Astrocyte (in vitro differentiated cells and primary cell): ENCODE measurements at places on chromosomes 1 and 21. TPM values are rescaled to one million over a fixed set of nuclear protein-coding genes. Genes with fewer than 3 reads are reported as not detected.

The TNNT2 gene
- total RNA-seq, result 2.2 and 6.1 TPM in 2 replicates

DNA sequence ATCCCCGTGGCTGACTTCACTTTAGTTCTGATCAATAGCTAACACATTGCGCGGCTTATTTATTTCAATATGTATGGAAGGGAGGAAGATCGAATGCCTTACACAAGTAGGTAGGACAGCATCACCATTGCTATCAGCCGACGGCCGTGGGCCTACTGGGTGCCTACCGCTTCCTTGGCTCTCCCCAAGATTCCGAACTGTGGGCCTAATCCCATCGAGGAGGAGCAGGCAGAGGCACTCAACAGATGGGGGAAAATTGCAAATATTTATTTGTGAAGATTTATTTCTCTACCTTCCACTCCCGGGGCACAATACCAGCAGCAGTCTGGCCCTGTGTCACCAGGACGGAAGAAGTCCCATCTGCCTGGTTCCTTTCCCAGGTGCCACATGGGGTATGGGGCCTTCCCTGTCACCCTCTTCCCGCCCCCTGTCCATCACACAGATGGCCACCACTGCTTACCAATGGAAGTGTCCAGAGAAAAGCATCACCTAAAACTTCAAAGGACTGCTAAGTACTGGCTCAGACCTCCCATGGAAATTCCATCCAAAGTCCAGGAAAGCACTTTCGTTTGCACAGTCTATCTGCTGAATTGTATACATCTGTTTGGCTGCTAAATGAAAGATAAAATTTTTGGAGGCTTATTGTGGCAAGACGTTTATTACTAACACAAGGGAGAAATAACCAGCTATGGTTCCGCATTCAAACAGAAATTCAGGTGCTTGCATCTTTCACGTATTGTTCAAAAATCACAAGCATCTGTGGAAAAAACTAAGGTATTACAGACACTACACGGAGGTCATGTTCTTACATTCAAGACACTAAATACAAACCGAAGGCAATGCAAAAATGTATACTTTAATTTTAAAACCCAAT, 11.8 kb downstream of the AGT start:
- DNase-seq, result no peak

- no peak for DNase-seq
Observed at GRCh38 chr1:56824271-56824670, 5.1 kb upstream of the FYB2 start.

DNA sequence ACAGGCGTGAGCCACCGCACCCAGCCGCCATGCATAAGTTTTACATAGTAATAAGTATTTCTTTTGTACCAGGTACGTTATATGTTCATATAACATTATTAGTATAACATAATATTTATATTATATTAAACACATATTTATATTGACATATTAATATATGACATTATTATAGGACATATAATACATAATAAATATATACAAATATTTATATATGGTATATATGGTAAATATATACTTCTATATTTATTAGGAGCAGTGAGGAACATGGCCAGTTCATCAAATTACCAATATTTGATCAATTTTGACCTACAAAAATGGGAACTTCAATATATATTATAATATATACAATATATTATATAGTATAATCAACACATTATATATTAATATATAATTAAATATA, 245.9 kb upstream of the FGGY start:
- DNase-seq, result no peak

- DNase-seq, result no peak
Observed at GRCh38 chr1:76256289-76257223, 182.0 kb downstream of the ST6GALNAC3 start.

The GBP6 gene
- total RNA-seq, result 0.07 TPM in 1 of 2 replicates, not detected in the other
